Esophagus mucosa (tissue), 1 donor: ENCODE measurements at places on chromosomes 3 and 15.

- ATAC-seq = no peak
These were observed 215.9 kb upstream of the STAC start for GRCh38 chr3:36164400-36164799.

DNA sequence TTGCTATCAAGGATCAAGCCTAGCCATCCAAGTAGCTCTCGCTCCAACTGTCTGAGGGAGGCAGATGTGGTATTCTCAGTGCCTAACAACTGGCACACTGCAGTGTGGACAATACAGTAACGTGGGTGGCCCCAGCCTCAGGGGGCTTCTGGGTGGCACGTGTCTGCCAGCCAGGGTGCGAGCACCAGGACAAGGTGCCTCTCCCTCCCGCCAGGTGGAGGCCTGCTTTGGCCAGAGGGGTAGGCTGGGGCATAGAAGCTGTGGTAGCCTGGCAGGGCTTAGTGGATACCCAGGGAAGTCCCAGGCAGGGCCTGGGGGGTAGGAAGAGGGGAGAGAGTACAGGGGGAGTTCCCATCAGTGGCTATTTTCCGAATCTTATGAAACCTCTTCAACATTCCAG, 234.0 kb downstream of the PLCL2 start:
- no peak for ATAC-seq

DNA sequence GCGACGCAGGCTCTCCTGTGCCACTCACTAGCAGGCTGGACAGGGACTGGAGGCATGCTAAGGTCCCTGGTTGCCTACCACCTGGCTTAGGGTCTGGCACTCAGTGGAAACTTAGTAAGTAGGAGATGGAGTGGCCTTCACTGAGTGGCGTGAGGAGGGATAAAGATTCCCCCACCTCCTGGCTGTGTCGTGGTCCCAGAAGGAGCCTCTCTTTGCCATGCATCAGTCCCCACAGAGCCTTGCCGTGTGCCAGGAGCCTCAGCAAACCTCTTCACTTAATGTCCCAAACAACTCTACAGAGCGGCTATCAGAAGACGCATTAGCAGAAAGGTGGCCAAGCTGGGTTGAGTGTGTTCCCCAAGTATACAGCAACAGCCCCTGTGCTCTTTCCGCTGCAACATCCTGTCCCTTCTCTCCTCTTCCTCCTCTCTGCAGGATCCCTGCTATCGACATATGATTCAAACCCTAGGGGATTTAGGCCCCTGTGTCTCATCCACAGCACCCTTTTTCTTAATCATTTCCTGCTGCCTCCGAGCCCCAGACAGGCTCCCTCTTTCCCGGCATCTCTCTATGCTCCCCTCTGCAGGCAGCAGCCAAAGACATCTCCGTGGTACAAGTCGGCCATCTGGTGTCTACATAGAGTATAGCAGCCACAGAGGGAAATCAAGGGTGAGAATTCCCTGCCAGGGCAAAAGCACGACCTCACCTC, 66.7 kb downstream of the SLC6A1 start:
- peak; percentile 89 for ATAC-seq

GRCh38 chr3:39127269-39127907, 19.9 kb downstream of the TTC21A start:
- no peak for ATAC-seq

GRCh38 chr3:101529816-101530685, 17.0 kb upstream of the SENP7 start:
- no peak for ATAC-seq

- ATAC-seq = no peak
These were observed 92.0 kb downstream of the ALCAM start for GRCh38 chr3:105458518-105459215.

GRCh38 chr3:45313743-45314403, 74.5 kb upstream of the LARS2 start:
- peak; percentile 81 for ATAC-seq

GRCh38 chr3:44734646-44735168, 5.3 kb downstream of the ZNF501 start:
- no peak for ATAC-seq

DNA sequence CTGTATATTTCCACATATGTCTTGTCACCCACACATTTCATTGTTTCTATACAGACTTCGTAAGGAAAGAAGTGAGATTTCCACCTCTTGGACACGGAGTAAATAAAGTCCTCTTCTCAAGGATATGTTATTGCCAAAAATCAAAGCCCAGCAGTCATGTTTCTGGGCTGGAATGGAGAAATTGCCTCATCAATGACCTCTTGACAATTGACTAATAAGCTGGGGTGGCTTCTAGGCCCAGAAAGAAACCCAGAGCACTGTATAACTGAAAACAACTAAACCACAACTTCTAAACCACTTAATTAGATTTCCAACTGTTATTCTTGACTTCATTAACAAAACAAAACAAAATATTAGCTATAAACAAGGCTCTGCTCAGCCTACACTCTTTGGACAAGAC, 56.4 kb upstream of the SLC24A5 start:
- ATAC-seq = no peak

DNA sequence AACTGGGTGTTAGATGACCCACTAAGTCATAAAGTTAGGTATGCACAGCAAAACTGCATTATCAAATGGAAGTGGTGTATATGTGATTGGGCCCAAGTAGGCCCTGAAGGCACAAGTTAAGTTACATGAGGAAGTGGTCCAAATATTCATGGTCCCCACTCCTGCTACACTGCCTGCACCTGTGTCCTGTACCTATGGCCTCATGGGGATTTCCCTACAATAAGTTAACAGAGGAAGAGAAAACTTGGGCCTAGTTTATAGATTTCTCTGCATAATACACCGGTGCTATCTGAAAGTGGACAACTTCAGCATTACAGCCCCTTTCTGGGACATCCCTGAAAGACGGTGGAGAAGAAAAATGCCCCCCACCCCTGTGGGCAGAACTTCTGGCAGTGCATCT, 41.5 kb downstream of the STRIT1 start:
- no peak for ATAC-seq

DNA sequence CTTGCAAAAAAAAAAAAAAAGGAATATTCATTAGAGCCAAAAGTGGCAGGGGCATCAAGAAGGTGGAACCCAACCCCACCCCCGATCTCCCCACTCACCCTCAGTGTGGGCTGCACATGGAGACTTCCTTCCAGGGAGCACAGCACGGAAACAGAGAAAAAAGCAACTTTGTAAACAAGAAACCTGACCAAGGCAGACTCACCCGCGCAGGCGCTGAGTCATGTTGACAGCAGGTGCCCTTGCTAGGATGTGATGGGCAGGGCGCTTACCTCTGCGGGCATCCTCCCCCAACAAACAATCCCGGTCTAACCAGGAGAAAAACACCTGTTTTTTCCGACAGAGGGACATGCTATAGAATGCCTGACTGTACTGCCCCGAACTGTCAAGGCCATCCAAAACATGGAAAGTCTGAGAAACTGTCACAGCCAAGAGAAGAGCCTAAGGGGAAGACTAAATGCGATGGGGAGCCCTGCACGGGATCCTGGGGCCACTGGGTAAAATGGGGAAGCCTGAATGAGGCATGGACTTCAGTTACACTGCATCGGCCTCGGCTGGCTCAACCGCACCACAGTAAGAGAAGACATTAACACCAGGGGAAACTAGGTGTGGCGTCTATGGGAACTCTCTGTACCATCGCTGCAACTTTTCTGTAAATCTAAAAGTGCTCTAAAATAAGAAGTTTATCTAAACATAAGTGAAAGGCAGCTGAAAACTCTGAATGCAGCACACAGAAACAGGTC, 66.7 kb upstream of the GATA2 start:
- peak; percentile 32 for ATAC-seq

DNA sequence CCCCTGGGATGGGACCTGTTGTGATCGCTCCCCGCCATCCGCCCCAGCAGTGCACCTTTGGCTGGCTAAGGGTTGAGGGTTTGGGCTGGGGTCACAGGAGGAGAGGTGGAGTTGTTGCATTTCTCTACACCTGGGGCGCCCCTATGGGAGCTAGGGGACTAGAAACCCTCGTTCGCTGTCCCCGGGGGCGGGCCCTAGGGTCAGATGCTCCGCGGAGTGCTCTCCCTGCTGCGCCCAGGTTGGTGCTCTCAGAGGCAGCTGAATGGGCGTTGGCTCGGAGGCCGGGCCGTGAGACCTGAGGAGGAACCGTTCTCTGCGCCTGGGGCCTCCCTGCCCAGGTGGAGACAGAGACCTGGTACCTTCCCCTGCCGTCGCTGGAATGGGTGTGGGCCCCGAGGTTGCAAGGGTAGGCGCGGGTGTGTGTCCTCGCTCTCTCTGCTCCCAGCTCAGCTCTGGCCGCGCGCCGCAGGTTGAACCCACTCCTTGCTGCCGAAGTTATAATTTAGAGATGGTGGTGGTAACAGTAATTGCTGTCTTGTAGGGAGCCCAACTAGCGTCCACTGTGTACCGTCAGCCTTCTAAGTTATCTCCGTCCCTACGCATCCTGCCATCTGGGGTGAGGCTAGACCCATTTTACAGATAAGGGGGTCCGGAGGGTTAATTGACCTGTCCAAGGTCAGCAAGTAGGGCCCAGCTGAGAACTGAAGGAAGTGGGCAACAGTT, 965 bp downstream of the FLNB start:
- ATAC-seq = peak; percentile 39

GRCh38 chr3:13659221-13659969, 110.5 kb downstream of the FBLN2 start:
- ATAC-seq = no peak

DNA sequence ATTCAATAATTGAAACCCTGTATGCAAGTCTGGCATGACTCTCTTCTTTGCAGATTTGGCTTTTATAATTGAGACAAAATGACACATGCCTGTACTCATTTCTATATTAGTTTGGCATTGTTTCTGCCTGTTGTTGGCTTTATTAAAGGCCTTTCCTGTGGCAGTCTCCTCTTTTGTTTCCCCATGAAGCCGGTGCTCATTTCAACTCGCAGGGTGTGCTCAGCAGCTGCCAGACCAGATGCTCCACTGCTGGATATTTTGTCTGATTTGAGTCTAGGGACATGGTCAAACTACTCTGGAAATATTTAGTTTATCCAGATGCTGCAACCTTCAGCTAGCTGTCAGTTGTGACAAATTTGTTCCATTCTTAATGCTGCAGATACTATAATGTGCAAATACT, 445.3 kb downstream of the NAALADL2 start:
- no peak for ATAC-seq

DNA sequence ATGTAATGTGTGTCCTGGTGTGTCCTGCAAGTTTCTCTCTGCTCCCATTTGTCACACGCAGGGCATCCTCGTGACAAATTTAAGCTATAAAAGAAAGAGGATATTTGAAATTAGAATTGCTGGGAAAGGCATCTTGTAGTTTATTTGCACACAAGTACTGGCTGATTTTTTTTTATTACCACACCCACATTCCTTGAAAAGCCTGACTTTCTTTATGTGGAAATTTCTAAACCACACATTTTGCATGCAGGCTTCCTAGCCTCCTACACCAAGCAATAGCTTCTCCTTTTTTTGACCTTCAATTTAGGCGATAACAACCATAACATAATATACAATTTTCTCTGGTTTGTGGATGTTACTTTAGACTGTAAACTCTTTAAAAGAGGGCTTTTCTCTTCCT, 126.1 kb downstream of the SERPINI1 start:
- ATAC-seq = no peak

GRCh38 chr3:72844436-72844993, 3.7 kb downstream of the SHQ1 start:
- ATAC-seq = no peak

- no peak for ATAC-seq
These were observed 210.0 kb downstream of the KCNAB1 start for GRCh38 chr3:156330415-156330814.

DNA sequence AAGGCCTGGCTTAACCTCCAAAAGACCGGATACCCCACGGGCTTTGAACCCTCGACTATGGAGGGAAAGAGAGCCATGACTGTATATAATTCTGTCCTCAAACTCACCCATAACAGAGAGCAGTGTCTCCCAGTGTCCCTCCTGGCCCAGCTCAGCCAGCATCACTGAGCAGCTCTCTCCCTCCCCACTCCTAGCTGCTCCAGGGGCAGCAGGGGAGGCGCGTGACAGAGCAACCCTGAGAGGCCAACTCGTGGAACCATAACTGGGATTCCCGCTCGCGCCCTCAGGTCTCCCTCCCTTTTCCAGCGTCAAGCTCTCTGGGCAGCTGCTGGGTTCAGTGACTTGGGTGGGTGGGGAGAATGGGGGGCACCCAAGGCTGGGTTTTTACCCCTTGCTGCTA, 561 bp upstream of the CPLX3 start:
- no peak for ATAC-seq

- ATAC-seq = no peak
These were observed 3.7 kb upstream of the GASK1A start for GRCh38 chr3:42975456-42975855.

DNA sequence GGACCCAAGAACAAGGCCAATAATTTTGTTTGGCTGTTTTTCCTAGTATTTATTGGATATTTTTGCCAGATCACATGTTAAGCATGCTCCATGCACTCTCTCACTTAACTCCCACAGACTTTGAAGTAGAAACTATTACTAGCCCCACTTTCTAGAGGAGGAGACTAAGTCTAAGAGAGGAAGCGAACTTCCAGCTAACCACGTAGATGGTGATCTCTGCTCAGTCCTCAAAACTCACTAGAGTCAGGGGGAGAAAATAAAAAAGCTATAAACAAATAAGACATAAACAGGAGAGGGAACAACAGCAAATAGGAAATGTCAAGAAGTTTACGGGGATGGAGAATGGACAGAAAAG, 481.0 kb upstream of the PROK2 start:
- ATAC-seq = no peak

GRCh38 chr3:72907131-72907711, 19.4 kb downstream of the GXYLT2 start:
- no peak for ATAC-seq

DNA sequence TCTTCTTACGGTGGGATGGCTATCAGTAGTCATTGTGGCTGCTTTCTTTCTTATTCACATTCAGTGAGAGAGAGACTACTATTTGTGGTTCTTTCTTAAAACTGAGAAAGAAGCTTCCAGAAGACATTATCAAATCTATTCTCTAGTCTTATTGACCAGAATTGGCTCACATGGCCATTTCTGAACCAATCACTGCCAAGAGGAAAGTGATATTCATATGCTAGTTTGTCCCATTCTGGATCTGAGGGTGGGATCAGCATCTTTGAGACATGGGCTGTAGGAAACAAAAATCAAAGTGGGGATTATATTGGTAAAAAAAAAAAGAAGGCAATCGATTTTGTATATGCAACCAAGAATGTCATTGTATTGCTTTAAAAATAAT, 106.4 kb upstream of the RASGRP1 start:
- ATAC-seq = no peak

GRCh38 chr3:24192469-24193056, 247.5 kb downstream of the NR1D2 start:
- ATAC-seq = no peak

GRCh38 chr3:85960793-85961192, 1002.0 kb downstream of the CADM2 start:
- ATAC-seq = no peak

GRCh38 chr3:168815946-168816345, 720.2 kb upstream of the GOLIM4 start:
- no peak for ATAC-seq
